ENCODE measurements at places on chromosomes 7 and 10.

DNA sequence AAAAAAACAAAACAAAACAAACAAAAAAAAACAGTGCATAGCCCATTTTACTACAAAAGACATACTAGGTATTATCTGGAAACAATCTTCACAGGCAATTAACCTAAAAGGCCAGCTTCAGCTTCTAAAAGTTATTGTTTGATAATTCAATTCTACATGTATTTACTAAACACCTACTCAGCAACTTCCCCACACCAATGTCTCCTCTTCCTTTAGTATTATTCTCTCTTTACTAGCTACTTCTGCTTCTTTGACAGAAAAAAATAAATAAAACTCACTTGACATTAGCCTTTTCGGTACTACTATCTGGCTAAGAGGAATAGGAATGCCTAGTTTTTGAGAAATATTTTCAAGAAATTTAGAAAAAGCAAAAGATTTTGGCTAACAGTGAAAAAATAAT lies 2.8 kb downstream of the TM9SF3 start:
- DNase-seq = no peak

DNA sequence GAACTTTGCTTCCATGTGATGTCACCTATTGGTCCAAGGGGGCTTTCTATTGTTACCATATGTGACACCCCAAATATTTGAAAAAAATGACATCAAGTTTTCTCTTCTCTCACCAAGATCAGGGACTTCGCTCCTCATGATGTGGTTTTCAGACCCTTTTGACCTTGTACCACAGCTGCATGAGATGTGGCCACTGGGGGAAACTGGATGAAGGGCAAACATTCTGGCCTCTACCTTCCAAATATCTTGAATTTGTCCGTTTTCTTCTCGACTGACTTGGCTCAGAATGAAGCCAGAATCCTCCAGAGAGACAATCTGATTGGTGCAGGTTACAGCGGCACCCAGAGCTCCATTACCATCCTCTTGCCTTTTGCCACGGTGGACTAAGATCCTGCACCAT lies 122.7 kb downstream of the PRKCQ start:
- no peak for DNase-seq

DNA sequence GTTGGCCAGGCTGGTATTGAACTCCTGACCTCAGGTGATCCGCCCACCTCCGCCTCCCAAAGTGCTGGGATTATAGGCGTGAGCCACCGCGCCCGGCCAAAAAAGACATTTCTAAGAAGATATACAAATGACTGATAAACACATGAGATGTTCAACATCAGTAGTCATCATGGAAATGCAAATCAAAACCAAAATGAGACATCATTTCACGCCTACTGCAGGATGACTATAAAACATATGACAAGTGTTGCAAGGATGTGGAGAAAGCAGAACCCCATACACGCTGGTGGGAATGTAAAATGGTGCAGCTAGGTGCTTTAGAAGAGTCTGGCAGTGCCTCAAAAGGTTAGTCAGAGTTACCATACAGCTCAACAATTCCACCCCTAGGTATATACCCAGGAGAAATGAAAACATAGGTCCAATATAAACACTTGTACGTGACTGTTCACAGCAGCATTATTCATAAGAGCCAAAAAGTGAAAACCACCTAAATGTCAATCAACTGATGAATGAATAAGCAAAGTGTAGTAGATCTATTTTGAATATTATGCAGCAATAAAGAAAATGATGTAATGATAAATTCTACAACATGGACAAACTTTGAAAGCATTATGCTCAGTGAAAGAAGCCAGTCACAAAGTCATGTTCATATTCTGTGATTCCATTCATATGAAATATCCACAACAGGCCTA lies 24.5 kb downstream of the TMEM209 start:
- DNase-seq = no peak

DNA sequence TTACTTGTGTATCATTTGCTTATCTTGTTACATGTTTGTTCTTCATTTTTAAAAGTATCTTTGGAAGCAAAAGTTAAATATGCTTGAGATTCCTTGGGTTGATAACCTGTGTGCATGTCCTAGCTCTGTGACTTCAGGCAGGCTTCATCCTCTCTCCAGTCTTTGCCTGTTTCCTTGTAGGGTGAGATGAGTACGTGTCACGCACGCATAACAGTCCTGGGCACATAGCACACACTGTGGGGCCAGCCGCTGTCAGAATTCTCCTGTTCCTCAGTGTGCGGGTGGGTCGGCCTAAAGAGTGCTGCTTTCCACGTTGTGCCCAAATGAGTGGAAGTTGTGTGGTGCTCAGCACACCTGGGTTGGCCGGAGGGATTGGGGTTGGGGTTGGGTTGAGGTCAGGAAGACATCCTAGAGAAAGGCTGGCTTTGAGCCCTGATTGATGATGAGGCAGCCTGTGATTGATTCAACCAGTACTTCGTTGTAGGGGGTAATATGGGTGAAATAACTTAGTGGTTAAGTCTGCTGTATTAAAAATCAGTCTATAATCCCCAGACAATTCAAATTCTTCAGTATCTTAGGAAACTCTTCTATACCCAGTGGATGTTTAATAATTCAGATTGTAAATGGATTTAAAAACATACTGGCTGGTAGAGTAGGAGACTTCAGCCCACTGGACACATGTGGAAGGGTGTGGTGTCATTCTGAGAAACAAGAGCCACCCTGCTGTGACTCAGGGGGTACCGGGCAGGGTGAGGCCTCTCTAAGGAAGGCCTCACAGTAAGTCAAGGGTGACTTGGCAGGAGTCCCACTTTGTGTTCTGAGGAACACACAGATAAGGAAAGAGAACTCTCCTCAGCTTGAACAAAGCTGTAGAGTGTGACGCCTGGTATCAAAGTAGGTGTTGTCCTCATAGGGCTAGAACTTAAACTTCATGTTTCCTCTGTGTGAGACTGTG lies 54.8 kb downstream of the DAGLB start:
- DNase-seq = peak; percentile 54

- no peak for DNase-seq
These were observed 65.1 kb downstream of the MINDY3 start for GRCh38 chr10:15795036-15795792.

- DNase-seq = no peak
These were observed 620 bp downstream of the SLK start for GRCh38 chr10:103967448-103968071.

DNA sequence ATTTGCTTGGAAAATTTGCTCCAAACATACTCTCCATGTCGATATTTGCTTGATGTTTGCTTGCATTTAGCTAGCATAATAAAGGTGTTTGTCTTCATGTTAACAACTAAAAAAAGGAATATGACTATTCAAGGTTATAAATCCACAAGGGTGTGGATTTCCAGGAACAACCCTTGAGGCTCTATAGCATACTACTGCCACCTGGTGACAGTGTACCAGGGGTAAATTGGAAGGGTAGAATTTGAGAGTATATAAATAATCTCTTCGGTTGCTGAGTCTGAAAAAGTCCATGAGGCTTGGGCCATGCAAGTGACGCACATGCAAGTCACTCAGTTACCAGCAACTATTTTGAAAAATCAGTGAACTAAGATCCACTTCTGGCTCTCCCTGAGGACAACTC lies 68.4 kb downstream of the SLIT1 start:
- no peak for DNase-seq

- no peak for DNase-seq
These were observed 286.7 kb downstream of the INHBA start for GRCh38 chr7:41416208-41416595.

DNA sequence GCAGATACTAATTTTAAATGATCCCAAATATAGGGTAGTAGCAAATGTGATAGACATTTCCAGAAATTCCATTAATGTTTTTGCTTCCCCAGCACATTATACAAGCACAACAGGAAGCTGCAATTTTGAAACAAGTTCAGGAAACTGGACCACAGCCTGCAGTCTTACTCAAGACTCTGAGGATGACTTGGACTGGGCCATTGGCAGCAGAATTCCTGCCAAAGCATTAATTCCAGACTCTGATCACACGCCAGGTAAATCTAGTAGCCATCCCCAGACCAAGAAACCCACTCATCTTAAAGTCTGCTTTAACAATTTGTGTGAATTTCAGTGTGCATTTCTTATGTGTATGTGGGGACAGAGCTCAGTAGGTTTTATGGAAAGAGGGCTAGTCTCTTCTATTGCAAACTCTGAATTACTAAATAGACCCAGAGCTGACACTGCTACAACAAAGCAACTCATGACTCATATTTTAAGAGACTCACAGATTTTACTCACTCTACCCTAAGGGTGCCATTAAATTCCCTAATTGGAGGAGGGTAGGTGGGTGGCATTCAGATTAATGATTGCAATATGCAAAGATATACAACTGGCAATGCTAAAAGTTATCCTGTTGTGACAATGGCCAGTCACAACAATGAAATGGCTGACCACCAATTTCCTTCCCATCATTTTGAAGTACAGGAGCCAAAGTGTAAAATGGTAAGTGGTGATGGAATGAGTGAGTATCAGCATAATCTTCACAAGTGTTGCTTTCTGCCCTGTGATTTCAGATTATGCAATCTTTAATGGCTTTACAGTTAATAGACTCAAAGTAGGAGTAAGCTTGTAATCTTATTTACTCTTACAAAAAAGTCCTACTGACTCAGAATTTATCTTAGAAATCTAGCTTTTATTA lies 317.6 kb upstream of the PLXDC2 start:
- DNase-seq = no peak

DNA sequence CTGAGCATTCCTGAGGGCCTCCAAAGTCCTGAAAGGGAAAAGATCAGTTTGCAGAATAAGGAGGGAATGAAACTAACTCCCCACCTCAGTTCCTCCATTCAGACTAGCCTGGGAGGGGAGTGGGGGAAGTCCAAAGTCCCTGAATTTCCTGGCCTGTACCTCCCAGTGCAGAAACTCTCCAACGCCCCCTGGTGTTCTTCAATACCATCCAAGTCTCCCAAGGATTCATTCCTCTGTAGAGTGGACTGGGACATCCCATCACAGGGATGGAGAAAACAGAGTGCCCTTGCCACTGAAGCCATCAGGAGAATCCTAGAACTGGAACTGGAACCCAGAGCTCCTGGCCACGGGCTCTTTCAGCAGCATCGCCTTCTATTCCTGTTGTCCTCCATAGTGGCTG lies 1.6 kb upstream of the COL13A1 start:
- no peak for DNase-seq

DNA sequence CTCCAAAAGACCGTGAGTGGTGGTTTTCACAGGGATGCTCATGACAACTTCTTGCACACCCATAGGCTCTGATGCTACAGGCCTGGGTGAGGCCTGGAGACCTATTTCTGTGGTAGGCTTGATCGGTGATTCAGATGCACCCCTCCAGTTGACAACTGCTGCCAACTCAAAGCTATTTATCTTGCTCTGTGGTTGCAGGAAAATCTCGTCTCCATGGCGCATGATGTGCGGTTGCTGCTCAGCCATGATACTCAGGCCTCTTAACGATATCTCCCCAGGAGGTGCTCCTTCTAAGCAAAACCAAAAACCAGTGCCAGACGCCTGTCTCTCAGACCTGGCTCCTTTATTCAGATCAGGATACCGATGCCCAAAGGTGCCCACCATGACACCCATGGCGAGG lies 31.4 kb downstream of the C10orf90 start:
- no peak for DNase-seq

DNA sequence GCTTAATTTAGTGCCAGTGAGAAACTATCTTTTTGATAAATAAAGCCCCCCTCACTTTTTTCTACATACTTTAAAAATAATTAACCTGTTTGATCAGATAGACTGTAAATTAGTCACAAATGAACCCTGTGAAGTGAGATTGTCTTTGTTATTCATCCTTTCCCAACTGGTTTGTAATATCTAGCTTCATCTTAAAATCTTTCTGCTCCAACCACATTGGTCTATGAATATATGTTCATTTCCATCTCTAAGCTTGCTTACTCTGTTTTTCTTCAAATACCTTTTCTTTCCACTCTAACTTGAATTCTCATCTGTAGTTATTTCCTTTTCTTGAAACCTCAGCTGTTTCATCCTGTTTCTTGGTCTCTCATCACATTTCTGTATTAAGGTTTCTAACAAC lies 12.1 kb downstream of the MARCHF5 start:
- no peak for DNase-seq

DNA sequence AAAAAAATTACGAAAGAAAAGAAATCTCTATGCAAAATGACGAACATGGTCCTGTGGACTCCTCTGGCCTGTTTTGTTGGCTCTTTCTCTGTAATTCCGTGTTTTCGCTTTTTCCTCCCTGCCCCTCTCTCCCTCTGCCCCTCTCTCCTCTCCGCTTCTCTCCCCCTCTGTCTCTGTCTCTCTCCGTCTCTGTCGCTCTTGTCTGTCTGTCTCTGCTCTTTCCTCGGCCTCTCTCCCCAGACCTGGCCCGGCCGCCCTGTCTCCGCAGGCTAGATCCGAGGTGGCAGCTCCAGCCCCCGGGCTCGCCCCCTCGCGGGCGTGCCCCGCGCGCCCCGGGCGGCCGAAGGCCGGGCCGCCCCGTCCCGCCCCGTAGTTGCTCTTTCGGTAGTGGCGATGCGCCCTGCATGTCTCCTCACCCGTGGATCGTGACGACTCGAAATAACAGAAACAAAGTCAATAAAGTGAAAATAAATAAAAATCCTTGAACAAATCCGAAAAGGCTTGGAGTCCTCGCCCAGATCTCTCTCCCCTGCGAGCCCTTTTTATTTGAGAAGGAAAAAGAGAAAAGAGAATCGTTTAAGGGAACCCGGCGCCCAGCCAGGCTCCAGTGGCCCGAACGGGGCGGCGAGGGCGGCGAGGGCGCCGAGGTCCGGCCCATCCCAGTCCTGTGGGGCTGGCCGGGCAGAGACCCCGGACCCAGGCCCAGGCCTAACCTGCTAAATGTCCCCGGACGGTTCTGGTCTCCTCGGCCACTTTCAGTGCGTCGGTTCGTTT lies 83.5 kb upstream of the SLF2 start:
- no peak for DNase-seq

- no peak for DNase-seq
These were observed 252.2 kb downstream of the NSUN6 start for GRCh38 chr10:18399158-18399557.

DNA sequence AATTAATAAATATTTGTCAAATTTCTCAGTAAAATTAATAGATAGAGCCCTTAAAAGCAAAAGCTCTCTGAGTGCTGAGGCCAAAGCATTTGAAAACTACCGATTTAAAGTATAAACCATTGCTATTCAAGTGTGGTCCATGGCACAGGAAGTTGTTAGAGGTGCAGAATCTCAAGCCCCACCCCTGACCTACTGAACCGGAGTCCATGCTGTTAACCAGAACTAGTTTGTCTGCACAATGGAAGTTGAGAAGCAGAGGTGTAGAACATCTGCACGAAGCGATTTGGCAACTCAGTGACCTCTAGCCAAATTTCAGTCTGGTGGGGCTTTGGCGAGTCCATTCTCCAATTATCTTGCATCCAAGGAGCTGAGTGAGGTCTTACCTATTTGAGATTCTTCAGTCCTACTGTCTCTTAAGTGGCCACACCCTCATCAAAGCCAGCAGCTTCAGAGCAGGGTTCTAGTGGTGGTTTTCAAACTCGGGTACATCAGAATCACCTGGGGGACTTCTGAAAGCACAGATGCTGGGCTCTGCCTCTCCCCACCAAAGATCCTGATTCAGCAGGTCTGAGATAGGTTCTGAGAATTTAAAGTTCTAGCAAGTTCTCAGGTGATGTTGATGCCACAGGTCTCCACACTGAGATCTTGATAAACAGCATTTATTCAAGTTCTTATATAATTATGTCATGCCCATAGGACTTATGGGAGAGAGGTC lies 96.8 kb upstream of the SAMD8 start:
- DNase-seq = no peak

- DNase-seq = no peak
These were observed 285.7 kb downstream of the GLRX3 start for GRCh38 chr10:130421909-130422308.

All from left ventricle myocardium superior (tissue), 1 donor.